COLO829 (cell line): ENCODE measurements at places on chromosomes 3 and 15.

- DNase-seq = no peak
These were observed 416.8 kb downstream of the NR2F2 start for GRCh38 chr15:96747291-96747690.

DNA sequence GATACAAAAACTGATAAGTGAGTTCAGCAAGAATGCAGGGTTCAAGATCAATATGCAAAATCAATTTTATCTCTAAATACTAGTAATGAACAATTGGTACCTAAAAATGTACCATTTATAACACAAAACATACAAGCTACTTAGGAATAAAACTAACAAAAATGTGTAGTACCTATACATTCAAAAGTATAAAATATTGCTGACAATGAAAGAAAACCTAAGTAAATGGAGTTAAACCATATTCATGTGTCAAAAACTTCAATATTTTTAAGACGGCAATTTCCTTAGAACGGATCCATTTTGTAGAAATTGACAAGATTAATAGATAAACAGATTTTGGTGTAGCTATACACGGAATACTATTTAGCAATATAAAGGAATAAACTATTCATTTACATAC is 343.1 kb upstream of the CCDC54 start:
- DNase-seq = no peak

- DNase-seq = no peak
These were observed 114.4 kb downstream of the TP63 start for GRCh38 chr3:189745622-189746021.

- DNase-seq = no peak
These were observed 109.0 kb downstream of the CGGBP1 start for GRCh38 chr3:87949879-87950208.

GRCh38 chr15:81118361-81118760 is 15.7 kb upstream of the CFAP161 start:
- no peak for DNase-seq
